Mesangial cell (primary cell): ENCODE measurements at places on chromosomes 2 and 18. TPM values are rescaled to one million over a fixed set of nuclear protein-coding genes. Genes with fewer than 3 reads are reported as not detected.

The LRRTM1 gene
- 0.13 TPM in 1 of 2 replicates, not detected in the other for total RNA-seq

The NEUROD1 gene
- total RNA-seq, result not detected in 2 replicates

The TCF7L1 gene
- 2.2 and 2.4 TPM in 2 replicates for total RNA-seq

The SH3RF3 gene
- 6.1 and 9.1 TPM in 2 replicates for total RNA-seq

The GALNT5 gene
- total RNA-seq, result 1.8 and 2.4 TPM in 2 replicates

The DOK6 gene
- total RNA-seq, result 0.16 and 5.2 TPM in 2 replicates

The NCOA1 gene
- 4.2 and 9.1 TPM in 2 replicates for total RNA-seq

The VSNL1 gene
- 0.13 and 0.33 TPM in 2 replicates for total RNA-seq

The NYAP2 gene
- not detected in 2 replicates for total RNA-seq

The CD8A gene
- not detected in 2 replicates for total RNA-seq

The KLHL14 gene
- total RNA-seq, result 3.3 and 15.3 TPM in 2 replicates

The ADCY3 gene
- total RNA-seq, result 37.3 and 44.4 TPM in 2 replicates

The SLC9A4 gene
- total RNA-seq, result 0.13 TPM in 1 of 2 replicates, not detected in the other

The DLX1 gene
- total RNA-seq, result 0.16 TPM in 1 of 2 replicates, not detected in the other
